ENCODE measurements at places on chromosomes 5 and 9.

GRCh38 chr9:127612939-127613582, 984 bp downstream of the STXBP1 start:
- DNase-seq = peak; percentile 70

GRCh38 chr5:83430130-83431010, 41.2 kb upstream of the VCAN start:
- DNase-seq = peak; percentile 67

GRCh38 chr5:134948911-134949310, 18.8 kb upstream of the CATSPER3 start:
- peak; percentile 44 for DNase-seq

DNA sequence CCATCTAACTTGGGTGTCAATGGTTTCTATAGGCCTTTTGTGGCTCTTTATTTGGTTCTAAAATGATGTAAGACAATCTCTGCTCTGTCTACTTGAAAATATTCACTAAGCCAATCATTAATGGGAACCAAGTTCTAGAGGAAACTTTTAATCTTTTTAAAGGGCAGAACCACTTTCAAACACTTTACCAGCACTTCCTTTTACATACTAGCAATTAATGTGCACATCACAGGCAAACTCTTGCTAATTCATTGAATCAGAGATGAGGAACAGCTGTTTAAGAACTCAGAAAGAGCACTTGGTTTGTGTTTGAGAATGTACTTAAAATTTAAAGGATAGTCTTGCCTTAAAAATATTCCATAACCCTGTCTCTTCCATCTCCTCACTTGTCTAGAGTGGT, 83.4 kb downstream of the PAPPA start:
- DNase-seq = no peak

DNA sequence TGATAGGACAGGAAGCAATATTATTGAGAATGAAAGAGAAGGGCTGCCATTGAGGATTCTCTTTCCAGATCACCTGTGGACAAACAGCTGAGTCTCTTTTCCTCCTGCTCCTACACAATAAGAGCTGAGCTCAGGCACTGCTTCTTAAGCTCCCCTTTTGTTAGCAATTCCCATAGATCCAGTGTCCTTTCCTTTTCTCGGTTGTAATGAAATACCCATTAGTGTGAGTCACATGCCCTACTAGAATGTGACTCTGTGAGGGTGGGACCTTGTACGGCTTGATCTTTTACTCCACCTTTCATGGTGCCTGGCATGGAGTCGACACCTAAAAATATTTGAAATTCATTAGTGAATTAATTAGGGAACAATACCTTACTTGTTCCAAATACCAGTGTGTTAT, 269.2 kb downstream of the NR3C1 start:
- no peak for DNase-seq

- DNase-seq = no peak
Measured at GRCh38 chr9:114300153-114300845, 22.6 kb upstream of the ORM1 start.

DNA sequence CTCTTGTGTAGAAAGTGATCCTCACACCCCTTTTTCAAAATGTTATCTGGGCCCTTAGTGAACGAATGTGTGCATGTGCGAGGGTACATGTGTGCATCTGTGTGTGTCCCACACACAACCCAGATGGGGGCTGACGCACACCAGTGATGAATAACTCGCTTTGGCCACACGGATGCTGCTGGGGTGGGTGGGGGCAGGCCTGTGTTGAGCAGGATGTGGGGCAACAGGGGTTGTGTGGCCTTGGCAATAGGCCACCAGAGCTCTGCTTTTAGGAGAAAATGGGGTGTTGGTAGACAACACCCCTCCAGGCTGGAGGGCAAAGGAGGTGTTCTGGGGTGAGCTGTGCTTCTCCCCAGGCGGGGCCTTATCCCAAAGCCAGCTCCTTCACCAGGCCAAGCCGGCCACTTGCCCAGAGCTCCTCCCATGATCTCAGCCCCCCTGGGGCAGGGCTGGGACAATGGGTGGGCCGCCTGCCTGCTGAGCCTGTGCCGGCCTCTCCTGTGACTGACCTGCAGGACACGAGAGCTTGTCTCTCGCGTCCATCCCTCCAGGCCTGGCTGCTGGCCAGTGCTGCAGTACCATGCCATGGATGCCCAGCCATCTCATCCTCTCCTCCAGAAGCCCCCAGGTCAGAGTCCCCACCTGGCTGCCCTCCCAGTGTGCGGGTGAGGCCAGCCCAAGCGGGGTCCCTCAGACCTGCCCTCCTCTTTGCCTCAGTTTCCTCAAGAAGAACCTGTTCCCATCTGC, 1.7 kb downstream of the DBN1 start:
- no peak for DNase-seq

DNA sequence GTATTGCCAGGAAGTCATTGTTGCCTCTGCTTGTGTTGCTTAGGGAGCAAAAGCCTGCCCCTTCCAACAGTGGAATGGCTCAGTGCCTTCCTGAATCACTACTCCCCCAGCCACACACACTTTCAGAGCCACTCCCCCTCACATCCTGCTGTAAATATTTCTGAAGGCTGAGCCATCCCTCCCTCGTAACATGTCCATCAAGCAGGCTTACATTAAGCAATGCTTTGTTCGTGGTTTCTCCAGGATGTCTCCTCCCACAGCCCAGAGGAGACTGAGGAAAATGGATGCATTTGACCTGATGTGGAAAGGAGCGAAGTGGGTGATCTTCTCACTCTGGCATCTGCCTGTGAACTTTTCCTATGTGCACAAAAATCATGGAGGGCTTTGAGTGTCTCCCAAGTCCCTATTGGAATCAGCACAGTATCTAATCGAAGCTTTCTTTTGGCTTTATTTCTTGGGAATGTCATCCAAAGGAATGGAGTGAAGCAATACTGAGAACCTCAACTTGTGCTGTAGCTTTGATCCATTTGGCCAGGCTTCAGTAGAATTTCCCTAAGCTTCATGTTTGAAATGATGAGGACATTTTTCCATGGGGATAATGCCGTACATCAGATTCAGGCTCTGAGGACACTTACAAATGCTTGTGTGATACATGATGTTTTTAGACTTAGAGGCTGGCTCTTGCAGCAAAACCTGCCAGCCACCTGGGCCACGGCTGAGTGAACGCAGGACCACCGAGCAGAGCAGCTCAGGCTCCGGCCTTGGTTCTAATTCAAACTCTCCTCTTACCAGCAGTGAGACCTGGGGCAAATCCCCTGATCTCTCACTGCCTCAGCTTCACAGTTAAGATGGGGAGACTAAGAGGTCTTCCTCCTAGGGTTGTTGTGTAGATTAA, 389.1 kb downstream of the ENC1 start:
- DNase-seq = peak; percentile 89

DNA sequence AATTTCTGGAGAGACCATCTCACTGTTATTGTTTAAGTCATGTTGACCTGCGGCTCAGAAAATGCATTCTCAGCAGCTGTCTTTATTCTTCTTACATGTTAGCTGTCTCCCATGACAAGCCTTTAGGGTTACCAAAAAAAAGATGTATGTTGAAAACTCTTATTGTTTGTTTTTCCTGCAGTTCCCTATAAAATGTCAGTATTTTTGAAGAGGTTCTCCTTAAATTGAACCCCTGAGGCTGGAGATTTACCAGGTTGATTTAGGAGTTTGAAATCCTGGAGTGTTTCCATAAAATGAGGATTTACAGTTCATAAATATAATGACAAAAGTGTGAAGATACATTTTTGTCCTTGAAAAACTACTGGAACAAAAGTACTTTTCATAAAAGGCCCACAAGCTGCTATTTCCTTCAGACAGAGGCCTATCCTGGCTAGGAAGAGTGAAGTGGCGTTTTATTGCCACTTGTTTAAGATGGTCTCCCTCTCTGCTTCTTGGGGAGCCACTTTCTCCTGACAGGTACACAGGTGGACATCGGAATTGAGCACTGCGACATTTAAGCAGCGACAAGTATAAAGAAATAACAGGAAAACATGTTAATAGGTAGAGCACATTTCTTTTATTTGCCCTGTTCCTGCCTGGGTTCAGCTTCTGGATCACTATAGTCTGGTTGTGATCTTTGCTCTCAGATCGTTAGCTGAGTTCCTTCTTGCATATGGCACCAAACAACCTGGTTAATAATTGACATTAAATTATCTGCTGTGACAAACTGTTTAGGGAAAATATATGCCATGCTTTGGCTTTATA, 344.8 kb upstream of the RPS23 start:
- DNase-seq = no peak

DNA sequence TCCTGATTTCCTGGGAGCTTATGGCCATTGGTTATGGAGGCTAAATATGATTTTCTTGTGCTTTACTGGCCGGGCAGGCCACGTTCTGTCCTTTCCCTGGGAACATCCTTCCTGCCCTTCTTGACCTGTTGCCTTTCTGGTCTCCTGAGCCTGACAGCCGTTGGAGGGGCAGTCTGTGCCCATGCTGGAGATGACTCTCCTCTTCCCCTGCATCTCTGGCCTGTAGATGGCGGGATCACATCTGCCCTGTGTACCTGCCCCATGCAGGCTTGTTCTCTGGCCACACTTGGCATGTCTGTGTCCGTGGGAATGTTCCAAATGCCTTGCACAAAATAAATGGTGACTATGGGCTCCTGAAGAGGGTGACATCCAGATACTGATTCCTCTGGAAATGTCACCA, 253.1 kb upstream of the IRX4 start:
- no peak for DNase-seq

DNA sequence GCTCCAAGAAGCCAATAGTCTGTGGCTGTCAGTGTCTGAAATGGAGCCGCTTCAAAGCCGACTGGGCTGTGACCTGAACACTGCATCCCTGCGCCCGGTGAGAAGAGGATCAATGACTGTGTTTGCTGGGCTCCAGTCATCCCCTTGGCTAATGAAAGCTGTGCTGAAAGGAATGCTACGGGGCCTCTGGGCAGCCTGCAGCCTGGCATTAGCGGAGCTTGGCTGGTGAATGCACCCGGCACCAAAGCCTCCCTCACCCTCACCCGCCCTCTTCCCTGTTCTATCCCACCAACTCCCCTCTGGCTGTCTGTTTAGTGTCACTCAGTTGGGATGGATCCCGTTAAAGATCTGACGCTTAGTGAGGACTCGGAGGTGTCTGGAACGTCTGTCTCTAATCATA, 355.3 kb downstream of the BNC2 start:
- DNase-seq = no peak

GRCh38 chr9:137317718-137318511, 15.8 kb upstream of the NRARP start:
- no peak for DNase-seq

DNA sequence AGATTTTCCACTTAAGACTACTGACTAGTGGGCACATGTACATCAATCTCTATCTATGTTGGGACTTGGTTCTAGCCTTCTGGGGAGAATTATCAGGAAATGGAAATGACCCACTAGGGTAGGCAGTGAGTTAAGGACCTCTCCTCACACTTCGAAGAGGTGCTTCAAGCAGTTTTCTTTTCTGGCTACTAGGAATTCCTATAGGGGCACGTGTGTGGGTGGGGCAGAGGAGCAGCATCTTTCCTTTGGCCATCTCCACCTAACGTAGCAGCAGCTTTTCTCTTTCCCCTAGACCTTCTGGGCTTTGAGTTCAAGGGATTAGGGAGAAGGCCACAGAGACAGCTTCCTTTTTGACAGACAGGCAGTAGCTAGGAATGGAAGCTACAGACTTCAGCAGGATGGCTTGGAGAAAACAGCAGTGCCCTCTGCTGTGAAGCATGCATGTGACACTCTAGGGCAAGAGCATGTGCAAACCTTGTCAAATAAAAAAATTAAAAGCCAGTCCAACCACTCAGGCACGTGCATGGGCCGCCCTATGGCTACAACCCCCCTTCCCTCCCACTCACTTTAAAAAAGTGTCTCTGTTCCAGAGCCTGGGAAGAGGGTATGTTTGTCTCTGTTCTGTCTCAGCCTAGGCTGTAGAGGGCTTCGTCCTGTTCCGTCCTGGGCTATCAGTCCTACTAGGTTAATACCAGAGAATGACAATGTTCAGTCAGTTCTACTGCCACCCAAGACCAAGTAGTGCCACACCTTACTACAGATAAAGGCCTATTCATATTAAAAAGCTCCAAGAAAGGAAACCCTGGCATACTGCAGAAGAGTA, 8.7 kb upstream of the GFRA3 start:
- DNase-seq = peak; percentile 63

GRCh38 chr9:3277200-3277599, 248.6 kb downstream of the RFX3 start:
- no peak for DNase-seq

DNA sequence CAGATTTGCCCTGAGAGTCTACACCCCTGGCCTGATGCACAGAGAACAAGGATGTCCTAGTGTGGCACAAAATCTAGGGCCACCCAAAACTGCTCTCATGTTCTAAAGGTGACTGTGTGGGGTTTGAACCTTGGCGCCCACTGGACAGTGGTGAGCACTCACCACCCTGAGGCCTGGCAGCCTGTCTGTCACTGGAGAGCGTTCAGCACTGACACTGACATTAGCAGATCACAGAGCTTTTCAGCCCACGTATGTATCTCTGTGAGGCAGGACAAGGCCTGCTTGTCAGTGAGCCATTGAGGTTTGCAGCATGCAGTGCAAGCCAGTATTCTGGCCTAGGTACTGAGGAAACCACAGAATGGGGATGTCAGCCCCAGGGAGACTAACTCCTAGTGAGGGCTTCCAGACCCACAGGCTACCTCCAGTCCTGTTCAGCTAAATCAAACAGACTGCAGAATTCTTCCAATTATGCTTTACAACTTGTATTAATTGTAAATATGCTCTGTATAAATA, 38.9 kb upstream of the SLC2A8 start:
- no peak for DNase-seq

DNA sequence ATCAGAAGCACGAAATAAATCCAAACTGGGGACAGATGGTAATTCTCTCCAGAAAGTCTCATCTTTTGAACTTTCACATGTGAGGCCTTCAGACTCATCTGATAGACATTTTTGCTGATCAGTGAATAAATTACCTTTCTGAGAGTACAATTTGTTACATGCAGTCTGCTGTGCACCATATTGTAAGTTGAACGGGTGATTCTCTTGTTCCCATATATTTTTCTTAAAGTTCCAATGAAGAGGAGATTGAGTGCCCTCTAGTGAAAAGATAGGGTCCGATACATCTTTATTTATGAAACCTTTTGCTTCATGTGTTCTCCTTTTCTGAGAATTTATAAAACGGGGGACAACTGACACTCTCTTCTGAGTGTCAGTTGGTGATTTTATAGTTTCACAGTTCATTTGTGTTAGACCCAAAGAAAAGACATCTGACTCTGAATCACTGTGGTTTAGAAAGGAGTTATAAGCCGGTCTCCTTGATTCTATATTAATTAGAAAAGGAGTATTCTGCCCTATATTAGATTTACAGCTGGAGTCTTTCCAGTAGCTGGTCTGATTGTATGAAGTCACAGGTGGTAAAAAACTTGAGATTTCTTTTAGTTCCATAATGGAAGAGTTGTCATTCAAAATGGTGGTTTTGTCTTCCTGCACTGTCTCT, 30.4 kb downstream of the GNG10 start:
- peak; percentile 61 for DNase-seq

All from endothelial cell of umbilical vein (primary cell).